GM10248 (cell line): ENCODE measurements at places on chromosomes 4 and X.

GRCh38 chrX:33989936-33990335 is 142.2 kb downstream of the FAM47A start:
- DNase-seq: no peak

DNA sequence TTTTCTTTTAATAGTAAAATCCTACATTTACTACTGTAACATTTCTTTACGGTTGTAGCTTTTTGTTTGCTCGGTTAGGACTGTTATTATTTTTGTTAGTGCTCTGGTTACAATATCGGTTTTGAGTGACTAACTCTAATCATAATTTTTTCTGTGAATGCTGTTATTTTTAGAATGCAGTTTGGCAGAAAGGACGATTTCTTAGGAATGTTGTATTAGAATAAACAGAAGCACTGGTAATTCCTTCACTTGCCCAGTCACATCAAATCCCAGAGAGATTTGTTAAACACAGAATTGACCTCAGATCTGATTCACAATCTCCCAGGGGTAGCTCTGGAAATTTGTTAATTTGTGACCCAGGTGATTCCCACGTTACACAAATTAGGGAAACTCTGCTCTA is 21.7 kb downstream of the DDIT4L start:
- no peak for DNase-seq

GRCh38 chr4:6772223-6772928 is 10.2 kb upstream of the KIAA0232 start:
- DNase-seq: no peak

DNA sequence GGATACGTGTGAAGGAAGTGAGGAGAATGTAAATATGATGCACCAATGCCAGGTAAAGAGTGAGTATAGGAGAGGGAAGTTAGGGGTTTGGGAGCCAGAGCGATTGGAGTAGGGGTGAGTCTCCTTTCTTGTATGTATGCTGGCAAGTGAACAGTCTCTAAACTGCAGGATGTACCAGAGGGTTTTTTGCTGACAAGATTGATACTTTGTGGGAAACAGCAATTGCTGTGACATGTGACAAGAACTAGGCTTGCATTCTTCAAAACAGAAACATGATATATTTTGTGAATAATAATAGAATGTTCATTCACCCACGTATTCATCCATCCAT is 706 bp downstream of the CHIC1 start:
- DNase-seq: no peak

DNA sequence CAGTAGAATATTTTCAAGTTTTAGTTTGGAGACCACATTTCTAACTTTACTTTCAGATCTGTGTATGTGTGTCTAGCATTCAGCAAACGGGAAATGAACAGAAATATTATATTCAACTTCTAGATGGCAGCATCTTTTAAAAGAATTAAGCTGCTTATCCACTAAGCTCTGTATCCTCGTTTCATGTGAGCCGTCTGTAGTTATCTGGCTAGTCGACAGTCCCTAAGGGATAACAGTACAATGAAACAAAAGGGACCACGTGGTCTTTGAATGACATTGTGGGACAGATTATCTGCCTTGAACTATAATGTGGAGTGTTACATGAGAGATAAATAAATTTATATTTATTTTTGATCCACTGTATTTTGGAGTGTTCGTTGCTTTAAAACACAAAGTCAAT is 35.8 kb upstream of the PRSS12 start:
- no peak for DNase-seq

- DNase-seq: no peak
Observed at GRCh38 chr4:139167774-139168444, 9.1 kb downstream of the ELF2 start.

DNA sequence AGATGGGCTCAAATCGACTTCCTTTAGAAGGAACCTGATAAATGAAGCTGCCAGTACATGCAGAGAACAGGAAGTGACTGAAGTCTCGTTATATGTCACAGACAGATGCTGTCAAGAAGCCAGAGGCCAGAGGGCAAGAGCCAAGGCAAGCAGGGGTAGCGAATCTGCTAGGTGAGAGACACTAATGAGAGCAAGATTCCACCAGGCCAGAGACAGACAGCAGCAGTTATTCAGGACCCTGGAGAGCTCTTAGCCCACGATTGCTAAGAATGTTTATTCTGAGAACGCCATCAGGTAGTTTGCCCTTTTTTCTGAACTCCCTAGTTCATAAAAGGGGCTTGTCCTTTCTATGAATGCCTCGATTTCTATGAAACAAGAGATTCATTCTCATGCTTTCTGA is 73.7 kb downstream of the BEND2 start:
- DNase-seq: no peak

- no peak for DNase-seq
Observed at GRCh38 chr4:52877036-52877435, 14.9 kb downstream of the RASL11B start.

- DNase-seq: no peak
Observed at GRCh38 chrX:22276781-22277180, 4.1 kb downstream of the CBLL2 start.

GRCh38 chr4:110485452-110485851 is 9.5 kb downstream of the ENPEP start:
- DNase-seq: no peak

GRCh38 chrX:15274946-15275345 is 5.1 kb upstream of the ASB9 start:
- no peak for DNase-seq

- DNase-seq: no peak
Observed at GRCh38 chr4:175385797-175386196, 426.3 kb downstream of the GPM6A start.

- DNase-seq: no peak
Observed at GRCh38 chr4:123401271-123402120, 4.9 kb downstream of the SPRY1 start.

DNA sequence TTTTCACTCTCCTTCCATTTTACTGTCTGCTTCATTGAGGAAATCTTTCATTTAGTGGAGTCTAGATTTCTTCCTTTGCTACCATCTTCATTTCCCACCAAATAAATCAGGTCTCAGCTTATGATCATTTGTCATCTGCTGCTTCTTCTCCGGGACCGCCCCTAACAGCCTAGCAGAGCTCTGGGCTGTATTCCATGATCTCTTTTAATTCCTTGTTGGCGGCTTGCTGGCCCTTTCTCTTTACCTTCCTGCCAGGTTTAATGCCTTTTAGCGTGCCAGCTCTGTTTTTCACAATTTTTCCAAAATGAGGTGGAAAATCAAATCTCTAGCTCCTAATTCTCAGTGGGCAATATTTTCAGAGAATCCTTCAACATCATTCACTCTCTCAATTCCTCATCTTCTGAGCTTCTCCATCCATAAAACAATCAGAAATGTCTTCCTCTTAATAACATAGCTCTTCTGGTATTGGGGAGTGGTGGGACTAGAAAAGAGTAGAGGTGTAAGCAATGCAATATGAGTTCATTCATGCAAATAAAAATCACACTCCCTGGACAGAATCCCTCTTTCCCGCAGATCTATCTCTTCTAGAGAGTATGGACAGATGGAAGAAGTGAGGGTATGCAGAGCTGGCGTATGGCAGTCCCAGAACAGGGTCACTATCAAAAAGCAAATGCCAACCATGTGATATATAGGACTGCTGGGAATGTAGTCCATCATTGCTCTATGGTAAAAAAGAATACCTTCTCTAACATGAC is 491.3 kb downstream of the KCNIP4 start:
- no peak for DNase-seq

- no peak for DNase-seq
Observed at GRCh38 chr4:94490437-94490836, 38.7 kb downstream of the PDLIM5 start.

GRCh38 chr4:89904524-89904923 is 9.9 kb downstream of the MMRN1 start:
- no peak for DNase-seq

GRCh38 chr4:109624536-109624935 is 64.5 kb downstream of the MCUB start:
- DNase-seq: no peak

- DNase-seq: no peak
Observed at GRCh38 chrX:87140800-87141483, 376.7 kb upstream of the KLHL4 start.

- DNase-seq: no peak
Observed at GRCh38 chr4:140249351-140249750, 95.4 kb upstream of the MAML3 start.

- no peak for DNase-seq
Observed at GRCh38 chrX:1727531-1728027, 112.7 kb downstream of the ASMT start.

DNA sequence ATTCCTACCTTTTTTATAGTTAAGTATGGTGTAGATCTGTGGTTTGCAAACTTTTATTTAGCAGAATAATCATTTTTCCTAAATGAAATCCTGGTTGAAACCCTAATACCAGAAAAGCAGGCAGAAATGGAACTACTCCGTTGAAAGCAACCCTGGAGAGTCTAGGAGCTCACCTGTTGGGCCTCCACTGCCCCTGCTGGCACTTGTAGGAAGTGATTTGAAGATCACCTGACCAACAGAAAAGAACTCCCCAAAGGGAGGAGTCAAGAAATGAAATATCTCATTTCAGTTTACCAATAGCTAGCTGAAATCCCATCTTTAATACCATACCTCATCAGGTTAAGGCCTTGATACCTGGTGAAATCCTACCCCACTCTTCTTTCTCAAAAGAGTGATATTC is 277.1 kb downstream of the KLHL13 start:
- no peak for DNase-seq

- no peak for DNase-seq
Observed at GRCh38 chr4:73727685-73728084, 12.7 kb upstream of the CXCL8 start.

DNA sequence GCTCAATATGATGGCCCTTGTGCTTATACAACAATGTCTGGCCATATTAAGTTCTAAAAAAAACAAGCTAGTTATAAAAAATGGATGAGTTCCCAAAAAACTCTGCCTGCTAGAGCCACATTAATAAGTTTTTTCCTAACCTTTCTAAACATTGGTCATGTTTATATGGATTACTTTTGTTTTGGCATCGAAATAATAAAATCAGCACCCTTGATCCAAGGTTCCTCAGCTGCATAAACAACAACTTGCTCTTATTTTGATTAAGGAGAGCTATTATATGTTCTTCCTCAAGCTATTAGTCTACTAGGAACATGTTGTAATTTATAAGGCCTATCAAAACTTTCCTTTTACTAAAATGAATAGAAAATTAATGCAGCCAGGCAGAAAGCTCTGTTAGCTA is 48.4 kb downstream of the UNC5C start:
- DNase-seq: no peak

DNA sequence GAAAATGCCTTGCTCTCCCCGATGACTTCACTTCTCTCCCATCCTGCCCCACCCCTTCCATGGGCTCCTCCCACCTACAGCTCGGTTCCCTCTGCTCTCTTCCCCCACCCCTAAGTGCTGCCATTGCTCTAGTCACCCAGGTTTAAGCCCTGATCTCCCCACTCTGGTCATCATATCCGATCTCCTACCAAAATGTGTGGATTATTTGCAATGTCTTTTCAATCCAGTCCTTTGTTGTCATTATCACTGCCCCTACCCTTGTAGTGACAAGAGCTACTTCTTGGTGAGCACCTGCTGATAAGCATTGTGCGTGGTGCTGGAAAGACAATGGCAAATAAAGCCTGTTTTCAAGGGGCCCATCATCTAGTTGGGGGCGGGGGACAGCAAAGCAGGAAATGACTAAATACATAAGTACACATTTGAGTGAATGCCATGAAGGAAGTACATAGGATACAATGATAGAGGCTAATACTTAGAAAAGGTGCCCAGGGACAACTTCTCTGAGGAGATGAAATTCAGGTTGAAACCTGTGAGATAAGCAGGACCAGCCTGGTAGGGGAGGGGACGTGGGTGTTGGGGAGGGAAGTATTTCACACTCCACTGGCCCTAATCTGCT is 63.8 kb downstream of the DLG3 start:
- no peak for DNase-seq

DNA sequence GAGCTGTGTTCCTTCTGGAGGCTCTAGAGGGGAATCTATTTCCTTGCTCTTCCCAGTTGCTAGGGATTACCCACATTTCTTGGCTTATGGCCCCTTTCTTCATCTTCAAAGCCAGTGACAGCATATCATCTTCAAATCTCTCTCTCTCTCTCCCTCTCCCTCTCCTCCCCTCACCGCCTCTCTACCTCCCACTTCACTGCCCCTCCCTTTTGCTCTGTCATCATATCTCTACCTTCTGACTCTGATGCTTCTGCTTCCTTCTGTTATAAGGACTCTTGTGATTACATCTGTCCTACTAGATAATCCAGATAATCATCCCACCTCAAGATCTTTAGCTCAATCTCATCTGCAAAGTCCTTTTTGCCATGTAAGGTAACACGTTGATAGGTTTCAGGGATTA is 93.1 kb upstream of the TEX13D start:
- DNase-seq: no peak

- peak; percentile 73 for DNase-seq
Observed at GRCh38 chr4:184506527-184507121, 32.3 kb upstream of the IRF2 start.

DNA sequence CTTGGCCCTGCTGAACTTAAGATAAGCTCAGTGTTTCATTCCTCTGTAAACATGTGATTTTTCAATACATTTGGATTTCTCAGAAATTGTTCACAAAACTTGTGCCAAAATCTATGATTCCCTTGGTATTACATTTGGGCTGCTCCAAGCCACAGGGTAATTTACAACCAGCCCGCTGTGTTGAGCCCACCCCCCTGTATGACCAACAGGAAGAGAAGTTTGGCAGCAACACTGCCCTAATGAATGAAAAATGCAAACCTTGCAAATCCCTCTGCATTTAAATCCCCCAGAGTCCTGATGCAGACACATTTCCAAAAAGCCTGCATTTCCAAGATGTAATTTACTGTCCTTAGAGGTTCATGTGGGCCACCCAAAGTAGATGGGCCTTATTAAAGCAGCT is 34.1 kb upstream of the GAB1 start:
- DNase-seq: no peak

DNA sequence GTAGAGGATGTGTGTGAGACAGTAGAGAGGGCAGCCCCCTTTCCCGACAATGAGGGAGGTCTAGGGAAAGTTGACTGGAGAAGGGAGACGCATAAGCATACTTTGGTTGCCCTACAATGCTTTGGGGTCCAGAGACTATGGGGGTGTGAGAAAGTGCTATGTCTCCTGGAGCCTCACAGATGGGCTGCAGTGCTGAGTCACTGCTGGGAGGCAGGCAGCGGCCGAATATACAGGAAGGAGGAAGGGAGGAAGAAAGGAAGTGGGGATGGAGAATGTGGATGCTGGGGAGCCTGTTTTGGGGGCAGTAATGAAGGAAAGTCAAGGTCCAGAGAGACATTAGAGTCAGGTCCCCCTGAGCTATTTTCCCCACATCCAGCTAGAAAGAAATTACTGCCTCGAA is 12.7 kb downstream of the DRP2 start:
- no peak for DNase-seq
